BE2C (cell line): ENCODE measurements at places on chromosomes 3 and 15.

- no peak for DNase-seq
Measured at GRCh38 chr3:56704706-56705105, 21.6 kb upstream of the TASOR start.

DNA sequence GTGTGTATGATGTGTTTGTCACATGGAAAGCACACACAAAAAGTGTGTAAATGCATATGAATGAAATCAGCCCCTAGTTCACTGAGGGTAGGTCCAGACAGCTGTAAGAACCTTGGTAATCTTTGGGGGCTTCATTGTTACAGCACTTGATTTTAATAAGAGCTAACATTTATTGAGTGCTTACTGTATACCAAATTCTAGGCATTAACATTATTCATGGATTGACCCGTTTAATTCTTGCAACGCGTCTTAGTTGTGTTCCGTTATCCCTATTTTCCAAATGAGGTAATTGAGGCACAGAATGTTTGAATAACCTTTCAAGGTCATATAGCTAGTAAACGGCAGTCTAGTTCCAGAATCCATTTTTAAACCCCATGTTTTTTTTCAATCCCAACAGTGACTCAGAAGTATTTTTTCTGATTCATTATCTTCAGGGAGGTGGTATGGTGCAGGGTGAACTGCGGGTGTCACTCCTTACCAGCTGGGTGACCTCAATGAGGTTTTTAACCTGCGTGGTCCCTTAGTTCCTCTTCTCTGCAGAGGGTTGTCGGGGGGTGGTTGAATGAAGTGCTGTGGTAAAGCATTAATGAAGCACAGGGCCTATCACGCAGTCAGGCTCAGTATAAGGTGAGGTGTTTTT is 14.2 kb downstream of the RAB8B start:
- DNase-seq = no peak

- DNase-seq = no peak
Measured at GRCh38 chr15:78060232-78060631, 17.3 kb downstream of the TBC1D2B start.

- DNase-seq = peak; percentile 35
Measured at GRCh38 chr15:34722439-34722836, 32.4 kb downstream of the GJD2 start.

- no peak for DNase-seq
Measured at GRCh38 chr15:68631601-68632051, 52.8 kb downstream of the CORO2B start.

- no peak for DNase-seq
Measured at GRCh38 chr15:31151301-31152233, 50.0 kb upstream of the TRPM1 start.

DNA sequence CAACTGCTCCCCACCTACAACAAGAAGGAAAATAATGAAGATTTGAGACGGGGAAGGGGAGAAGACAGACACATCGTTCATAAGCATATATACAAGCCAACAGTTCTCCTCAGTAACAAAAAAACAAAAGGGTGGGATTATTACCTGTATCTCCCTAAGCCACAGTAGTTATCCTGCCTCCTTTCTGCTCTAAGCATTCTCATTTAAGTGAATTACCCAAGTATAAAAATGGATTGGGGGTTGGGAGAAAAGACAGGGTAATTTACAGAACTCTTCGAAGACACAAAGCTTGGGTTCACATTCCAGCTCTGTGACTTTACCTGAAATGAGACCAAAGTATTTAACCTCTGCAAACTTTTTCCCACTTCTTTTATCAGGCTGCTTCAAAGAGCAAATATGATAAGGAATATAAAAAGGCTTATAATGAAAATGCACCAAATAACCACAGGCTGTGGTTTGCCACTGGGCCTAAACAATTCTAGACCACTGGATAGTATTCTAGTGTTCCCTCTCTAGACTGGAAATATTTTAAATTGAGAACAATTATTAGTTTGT is 64.4 kb downstream of the UACA start:
- DNase-seq = no peak

GRCh38 chr3:195565716-195566115 is 18.0 kb downstream of the APOD start:
- no peak for DNase-seq

DNA sequence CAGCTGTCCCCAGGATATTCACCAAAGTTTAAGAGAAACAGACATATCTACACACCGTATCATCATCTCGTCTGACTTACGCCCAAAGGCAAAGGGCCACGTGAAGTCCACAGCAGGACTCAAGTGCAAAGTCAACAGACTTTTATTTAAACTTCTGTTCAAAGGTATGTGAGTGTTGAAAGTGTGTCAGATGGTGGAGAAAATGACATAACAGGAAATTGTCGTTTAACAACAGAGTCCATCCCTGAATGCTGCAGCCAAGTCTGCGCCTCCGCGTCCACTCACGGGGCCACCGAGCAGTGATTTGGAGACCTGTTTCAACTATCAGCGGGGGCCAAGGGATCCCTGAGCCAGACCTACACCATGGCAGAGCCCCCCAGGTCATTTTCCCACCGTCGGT is 165.6 kb downstream of the XXYLT1 start:
- no peak for DNase-seq

DNA sequence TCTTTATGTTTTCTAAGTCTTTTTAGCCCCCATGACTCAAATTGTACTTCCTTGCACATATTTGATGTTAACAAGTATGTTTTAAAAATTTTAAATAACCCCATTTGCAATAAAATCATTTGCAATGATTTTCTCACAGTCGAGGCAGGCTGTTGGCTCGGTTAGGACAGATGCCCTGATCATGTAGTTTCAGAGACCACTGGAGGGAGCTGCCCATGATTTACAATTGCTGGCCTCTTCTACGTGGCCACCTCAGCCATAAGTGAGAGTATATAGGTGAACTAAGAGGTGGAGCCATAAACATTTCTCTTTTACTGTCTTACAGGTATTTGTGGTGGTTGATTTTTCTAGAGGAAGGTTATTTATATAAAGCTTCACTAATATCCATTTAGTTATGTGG is 1.7 kb downstream of the DTWD1 start:
- no peak for DNase-seq

GRCh38 chr15:82880704-82881103 is 71.3 kb downstream of the WHAMM start:
- no peak for DNase-seq

DNA sequence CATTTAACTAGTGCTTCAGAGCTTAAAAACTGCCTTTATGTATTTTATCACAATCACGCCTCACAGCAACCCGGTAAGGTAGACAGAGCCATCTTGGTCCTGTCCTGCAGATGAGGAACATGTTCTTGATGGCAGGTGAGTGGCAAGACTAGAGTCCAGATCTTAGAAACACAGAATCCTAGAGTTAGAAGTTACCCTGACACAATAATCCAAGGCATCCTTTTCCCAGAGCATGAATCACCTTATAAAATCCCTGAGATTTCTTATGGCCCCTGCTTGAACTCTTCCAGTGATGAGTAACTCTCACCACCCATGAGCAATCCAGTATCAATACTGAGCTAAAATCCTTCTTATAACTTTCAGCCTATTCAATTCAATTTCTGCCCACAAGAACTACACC is 16.9 kb downstream of the POPDC2 start:
- DNase-seq = no peak

DNA sequence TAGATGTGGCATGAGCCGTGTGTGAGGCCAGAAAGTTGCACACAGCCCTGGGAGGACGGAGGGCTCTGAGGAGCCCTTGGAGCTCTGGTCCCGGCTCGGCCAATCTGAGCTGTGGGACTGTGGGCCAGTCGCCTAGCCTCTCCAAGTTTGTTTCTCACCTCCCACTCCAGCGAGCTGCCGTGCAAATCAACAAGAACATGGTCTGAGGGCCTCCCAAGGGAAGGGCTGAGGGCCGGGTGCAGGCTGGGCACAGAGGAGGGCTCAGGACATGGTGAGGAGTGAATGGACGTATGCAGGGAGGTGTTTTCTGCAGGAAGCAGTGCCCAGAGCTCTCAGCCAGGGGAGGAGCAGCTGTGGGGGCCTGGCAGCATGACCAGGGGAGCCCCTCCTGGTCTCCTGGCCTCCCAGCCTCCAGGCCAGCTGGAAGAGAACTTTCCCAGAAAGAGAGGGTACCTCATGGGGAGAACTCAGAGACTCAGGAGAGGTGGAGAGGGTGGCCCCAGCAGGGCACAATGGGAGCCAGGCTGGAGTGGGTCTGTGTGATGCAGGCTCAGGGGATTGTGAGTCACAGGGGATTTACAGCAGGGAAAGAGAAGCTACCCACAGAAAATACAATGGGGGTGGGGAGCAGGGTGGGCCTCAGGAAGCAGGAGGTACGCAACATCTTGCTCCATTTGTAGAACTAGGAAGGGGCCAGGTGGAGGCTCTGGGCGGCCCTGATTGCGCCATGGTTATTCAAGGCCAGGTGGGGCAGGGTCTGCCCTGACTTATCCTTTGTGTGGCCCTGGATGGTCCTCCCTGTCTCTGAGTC is 24.8 kb downstream of the PSTPIP1 start:
- peak; percentile 7 for DNase-seq

GRCh38 chr3:22659651-22660475 is 543.3 kb upstream of the UBE2E2 start:
- DNase-seq = no peak

- DNase-seq = no peak
Measured at GRCh38 chr15:99307735-99308134, 56.5 kb downstream of the LRRC28 start.

DNA sequence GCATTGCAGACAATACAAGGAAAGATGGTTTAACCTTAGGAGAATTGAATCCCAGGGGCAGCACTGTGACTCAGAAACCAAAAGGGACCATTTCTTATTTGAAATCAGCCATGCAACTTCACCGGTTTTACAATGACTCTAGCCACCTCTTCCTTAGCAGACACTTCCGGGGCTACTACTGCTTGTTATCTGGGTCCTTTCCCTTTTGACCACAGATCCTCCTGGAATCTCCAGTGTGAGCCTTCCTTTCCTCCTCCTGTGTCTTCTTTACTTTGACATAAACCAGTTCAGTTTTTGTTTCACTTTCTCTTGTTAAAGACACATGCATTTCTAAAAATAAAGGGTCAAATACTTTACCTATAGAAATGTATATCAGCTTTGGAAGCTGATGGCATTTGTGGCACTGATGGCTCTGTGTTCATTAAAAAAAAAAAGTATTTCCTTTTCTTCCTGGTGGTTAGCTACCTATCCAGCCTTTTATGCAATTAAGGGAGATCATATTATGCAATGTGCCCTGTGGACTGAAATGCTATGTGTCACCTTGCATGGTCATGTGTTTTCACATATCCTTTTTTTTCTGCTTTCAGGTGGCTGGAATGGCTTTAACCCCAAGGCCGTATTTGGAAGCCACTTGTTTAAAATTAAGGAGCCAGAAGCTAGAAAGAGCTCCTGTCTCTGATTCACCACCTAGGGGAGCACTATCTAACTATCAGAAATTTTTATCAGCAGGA is 296.2 kb downstream of the CHL1 start:
- no peak for DNase-seq

DNA sequence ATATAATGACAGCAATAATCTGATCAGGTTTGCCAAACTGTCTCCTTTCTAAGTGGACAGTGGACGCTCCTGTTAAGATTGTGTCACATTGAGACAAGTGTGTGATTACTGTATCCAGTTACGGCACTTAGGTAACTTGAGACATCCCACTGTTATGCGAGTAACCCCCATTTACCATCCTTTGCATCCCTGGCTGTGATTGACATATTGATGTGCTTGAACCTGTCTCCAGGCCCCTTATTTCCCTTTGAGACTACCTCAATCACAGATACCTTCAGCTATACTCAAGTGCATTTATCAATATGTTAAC is 785.2 kb downstream of the NR2F2 start:
- no peak for DNase-seq

- DNase-seq = peak; percentile 70
Measured at GRCh38 chr15:93823971-93824913, 407.1 kb upstream of the MCTP2 start.

DNA sequence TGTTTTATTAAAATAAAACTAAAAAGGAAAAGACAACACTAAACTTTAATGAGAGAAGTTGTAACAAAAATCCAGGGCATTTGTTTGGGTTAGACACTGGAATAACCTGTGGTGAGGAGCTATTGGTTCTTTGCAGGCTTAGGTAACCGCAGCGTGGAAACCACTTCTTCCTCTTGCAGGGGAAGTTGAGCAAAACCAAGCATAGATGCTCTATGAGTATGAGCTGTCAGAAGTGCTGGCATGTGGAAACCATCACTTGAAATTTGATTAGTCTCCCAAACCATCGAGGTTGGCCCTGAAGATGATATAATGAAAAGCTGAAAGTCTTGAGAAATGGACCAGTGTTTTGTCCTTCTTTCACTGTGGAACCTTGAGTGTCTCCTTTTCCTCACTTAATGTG is 127.1 kb upstream of the RBMS3 start:
- no peak for DNase-seq

GRCh38 chr15:90241343-90242192 is 7.6 kb downstream of the GDPGP1 start:
- DNase-seq = no peak

- no peak for DNase-seq
Measured at GRCh38 chr3:20810555-20810954, 624.5 kb upstream of the SGO1 start.

- no peak for DNase-seq
Measured at GRCh38 chr3:22928216-22929110, 274.7 kb upstream of the UBE2E2 start.

GRCh38 chr15:42042602-42043400 is 22.0 kb upstream of the PLA2G4E start:
- DNase-seq = no peak

DNA sequence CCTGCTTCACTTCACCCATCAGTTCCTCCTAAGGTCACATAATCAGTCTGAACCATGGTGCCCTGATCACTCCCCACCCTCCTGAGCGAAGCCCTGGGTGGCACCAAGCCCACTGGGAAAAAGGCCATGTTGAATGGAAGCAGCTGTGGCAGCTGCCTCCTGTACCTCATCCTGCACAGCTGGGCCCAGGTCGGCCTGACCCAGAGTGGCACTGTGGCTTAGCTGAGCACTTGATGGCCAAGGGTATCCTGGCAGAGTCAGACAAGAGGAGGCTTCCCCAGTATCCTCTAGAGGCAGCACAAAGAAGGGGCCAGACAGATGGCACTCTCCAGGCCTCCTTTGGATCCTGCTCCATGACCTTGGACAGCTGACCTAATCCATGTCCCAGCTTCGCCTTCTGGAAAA is 68.4 kb downstream of the TLE3 start:
- no peak for DNase-seq

- no peak for DNase-seq
Measured at GRCh38 chr15:67385971-67386370, 131.4 kb downstream of the IQCH start.
